ENCODE measurements at places on chromosomes 4 and X.
A peak's percentile ranks its signal among the peaks of the same experiment; 100 is the strongest.

- DNase-seq, result peak; percentile 52
These were observed 18.0 kb downstream of the LYAR start for GRCh38 chr4:4271912-4272311.

- DNase-seq, result no peak
These were observed 589.2 kb upstream of the NR3C2 start for GRCh38 chr4:149031399-149031798.

DNA sequence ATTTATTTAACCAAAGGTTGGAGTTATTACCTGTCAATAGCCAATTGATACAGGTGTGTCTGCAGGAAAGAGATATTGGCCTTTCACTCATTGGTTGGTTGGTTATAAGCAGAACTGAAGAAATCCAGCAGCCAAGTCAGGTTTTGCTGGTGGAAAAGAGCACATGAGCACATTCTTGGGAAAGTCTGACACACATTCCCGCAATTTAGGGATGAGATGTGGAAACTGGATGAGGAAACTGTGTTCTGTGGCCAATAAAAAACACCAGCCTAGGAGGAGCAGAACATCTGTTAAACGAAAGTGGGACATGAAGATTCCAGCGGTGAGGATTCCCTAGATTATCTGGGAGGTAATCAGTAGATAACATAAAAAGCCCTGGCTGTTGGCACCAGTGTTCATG, 567.4 kb upstream of the CPEB2 start:
- no peak for DNase-seq

DNA sequence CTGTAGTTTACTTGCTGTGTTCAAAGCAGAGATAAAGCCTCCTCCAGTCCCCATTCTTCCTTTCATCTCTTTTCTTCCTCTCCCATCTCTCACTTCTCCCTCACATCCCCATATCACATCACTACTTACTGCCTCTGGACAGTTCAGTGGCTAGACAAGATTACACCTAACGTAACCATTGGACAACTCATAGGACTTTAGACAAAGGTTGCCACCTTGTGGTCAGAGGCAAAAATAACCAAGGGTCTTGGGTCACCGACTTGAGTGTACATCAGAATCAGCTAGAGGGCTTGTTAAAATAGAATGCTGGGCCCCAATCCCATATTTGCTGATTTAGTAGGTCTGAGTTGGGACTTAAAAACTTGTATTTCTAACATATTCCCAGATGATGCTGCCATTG, 109.3 kb upstream of the DGKK start:
- DNase-seq, result no peak

DNA sequence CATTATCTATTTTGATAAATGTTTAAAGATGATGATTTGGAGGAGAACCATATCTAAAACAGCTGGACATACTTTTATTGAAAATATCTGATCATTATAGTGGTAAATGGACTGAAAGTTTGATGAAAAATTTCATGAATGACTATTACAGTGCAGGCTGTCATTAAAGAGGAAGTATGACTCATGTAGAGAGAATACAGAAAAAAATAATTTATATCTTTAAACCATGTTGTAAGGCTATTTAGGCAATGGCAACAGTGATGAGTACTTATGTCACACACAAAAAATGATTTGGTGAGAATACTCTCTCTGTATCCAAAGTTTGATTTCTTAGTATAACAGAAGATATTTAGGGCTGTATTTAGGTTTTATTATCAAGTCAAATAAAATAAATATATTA, 3.9 kb upstream of the GLRB start:
- DNase-seq, result no peak

- DNase-seq, result no peak
These were observed 91.5 kb upstream of the MAP9 start for GRCh38 chr4:155468282-155468681.

GRCh38 chr4:54645830-54646229, 11.9 kb upstream of the KIT start:
- no peak for DNase-seq

DNA sequence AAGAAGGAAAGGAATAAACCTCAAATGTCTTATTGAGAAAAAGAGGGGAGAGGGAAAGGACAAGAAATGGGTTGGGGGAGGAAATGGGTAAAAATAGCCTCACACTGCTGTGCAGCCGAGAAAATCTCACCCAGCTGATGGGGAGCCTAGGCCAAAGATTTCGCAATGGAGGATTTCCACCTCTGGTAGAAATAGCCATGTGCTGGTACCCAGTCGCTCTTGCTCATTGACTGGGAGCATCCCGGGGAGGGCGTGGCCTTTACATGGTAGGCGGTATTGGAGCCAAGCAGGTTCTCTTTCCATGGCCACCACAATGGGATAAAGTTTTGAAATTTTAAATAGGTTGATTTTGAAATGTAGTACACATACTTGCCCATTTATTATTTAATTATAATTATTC, 255.1 kb upstream of the LDB2 start:
- DNase-seq, result no peak

DNA sequence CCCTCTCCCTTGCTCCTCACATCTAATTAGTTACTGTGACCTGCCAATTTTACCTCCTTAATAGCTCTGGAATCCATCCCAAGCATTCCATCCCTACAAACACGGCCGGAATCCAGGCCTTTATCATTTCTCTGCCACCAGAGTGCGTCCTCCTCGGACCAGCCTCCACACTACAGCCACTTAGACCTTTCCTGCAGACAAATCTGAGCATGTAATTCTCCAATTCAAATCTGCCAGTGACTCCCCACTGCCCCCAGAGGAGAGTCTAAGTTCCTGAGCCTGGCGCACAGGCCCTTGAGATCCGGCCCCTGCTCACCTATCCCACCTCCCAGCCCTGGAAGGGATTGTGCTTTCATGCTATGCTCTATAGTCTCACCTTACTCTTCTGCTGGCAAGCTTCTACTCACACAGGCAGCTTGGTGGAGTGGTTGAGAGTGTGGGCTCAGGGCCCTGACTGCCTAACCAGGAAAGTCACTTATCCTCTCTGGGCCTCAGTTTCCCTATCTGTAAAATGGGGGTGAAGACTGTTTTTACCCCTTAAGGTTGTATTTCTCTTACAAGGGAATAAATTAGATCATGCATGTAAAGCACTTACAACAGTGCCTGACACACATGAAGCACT, 31.2 kb downstream of the PJA1 start:
- DNase-seq, result peak; percentile 22

GRCh38 chr4:99965173-99965572, 15.1 kb upstream of the H2AZ1 start:
- DNase-seq, result no peak

DNA sequence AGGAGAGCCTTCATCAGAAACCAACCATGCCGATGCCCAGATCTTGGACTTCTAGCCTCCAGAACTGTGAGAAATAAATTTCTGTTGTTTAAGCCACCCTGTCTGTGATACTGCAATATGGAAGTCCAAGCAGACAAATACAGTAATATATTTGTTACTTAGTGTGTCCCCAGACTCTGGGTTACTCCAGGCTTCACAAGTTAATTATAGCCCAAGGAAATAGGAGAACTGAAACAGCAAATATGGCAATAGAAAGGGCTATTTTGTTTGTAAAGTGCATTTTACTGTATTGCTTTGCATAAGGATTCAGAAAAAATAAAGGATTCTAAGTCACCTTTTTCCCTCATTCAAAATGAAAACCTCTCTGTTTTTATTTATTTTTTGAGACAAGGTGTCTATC, 15.7 kb downstream of the TIGD4 start:
- no peak for DNase-seq

- DNase-seq, result no peak
These were observed 106.6 kb downstream of the CEP135 start for GRCh38 chr4:56055027-56055977.

GRCh38 chr4:84790769-84791565, 175.5 kb downstream of the WDFY3 start:
- DNase-seq, result no peak

- DNase-seq, result no peak
These were observed 66.5 kb downstream of the CHIC2 start for GRCh38 chr4:53997898-53998297.

DNA sequence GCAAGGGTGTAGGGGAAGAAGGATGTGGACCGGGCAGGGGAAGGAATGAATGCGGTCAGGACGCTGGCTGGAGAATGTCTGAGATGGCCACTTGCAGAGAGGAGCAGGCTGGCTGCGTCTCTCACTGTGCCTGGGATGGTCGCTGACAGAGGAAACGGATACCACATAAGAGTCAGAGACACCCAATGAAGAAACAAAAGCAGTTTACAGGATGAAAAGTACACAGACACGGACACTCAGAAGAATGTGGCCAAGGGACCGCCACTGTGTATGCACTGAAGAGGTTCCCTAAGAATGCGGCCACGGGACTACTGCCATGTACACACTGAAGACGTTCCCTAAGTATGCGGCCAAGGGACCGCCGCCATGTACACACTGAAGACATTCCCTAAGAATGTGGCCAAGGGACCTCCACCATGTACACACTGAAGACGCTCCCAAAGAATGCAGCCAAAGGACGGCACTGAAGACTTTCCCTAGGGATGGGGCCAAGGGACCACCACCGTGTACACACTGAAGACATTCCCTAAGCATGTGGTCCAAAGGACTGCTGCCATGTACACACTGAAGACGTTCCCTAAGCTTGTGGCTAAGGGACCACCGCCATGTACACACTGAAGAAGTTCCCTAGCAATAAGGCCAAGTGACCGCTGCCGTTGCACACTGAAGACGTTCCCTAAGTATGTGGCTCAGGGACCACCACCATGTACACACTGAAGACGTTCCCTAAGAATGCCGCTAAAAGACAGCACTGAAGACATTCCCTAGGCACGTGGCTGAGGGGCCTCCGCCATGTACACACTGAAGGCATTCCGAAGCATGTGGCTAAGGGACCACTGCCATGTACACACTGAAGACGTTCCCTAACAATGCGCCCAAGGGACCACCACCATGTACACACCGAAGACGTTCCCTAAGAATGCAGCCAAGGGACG, 32.2 kb downstream of the DHRSX start:
- DNase-seq, result no peak

DNA sequence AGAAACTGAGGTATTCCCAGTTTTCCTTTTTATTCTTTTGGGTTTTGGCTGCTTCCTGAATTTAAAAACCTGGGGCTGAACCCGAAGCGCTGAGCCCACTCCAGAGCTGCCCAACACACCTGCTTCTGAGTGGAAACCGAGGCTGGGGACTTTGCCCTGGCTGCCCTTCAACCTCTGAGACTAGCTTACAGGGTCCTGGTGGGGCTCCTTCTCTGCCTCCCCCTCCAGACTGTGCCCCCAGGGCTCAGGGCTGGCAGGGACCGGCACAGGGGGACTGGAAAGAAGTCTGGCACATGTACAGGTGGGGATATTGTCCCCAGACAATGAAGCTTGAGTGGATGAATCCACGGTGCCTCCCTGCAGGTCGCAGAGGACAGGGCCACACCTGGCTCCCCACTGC, 240.4 kb upstream of the PSAPL1 start:
- no peak for DNase-seq

GRCh38 chrX:15418041-15418706, 34.0 kb upstream of the VEGFD start:
- DNase-seq, result no peak

DNA sequence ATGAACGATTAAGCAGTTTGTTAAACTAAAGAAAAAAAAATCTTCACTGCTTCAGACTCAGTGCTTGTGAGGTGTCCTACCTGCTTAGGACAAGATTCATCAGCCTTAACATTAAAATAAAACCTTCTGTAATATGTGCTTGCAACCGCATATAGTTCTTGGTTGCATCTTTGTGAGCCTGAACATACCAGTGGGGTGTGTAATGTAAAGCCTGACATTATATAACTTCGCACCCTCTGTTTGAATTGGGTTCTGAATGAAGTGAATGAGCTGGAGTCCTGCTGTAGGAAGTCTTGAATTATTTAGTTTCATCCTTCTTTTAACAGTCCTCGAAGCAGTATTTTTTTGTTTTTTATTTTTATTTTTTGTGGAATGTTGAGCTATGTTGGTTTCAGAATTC, 3.1 kb downstream of the KDM6A start:
- DNase-seq, result no peak

- peak; percentile 90 for DNase-seq
These were observed 928.1 kb downstream of the FAT4 start for GRCh38 chr4:126242679-126243390.

GRCh38 chrX:133654811-133655210, 239.5 kb upstream of the GPC4 start:
- DNase-seq, result no peak

- no peak for DNase-seq
These were observed 63.1 kb downstream of the TSC22D3 start for GRCh38 chrX:107712231-107713202.

- no peak for DNase-seq
These were observed 5.3 kb upstream of the POU4F2 start for GRCh38 chr4:146633471-146633800.

GRCh38 chr4:36099509-36099908, 144.8 kb downstream of the ARAP2 start:
- no peak for DNase-seq

- DNase-seq, result no peak
These were observed 596.5 kb downstream of the NLGN4X start for GRCh38 chrX:5632061-5632614.

DNA sequence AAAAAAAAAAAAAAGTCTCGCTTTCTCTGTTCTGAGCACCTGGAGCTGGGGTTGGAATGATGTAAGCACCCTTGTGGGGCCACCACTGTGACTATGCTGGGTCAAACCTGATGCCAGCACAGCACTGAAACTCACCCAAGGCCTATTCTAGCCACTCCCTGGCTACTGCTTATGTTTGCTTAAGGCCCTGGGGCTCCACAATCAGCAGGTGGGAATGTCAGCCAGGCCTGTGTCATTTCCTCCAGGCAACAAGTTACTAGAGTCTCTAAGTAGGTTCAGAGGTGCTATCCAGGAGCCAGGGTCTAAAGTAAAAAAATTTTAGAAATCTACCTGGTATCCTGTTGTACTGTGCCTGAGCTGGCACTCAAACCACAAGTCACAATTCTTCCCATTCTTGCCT, 1306.8 kb downstream of the STIM2 start:
- no peak for DNase-seq

DNA sequence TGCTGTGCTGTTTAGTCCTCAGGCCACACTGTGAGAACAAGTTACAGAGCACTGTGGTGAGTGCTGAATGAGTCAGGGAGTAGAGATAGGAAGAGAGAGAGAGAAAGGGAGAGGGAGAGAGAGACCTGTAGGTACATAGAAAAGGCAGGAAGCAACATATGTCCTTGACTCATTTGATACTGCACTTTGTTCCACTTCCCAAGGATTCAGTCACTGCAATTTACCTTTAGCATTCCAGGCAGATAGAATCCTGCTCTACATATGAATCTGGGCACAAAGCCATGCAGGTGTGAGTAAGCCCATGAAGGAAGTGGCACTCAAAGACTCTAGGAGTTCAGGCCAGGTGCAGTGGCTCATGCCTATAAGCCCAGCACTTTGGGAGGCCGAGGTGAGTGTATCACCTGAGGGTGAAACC, 1.0 kb upstream of the DAPP1 start:
- no peak for DNase-seq

DNA sequence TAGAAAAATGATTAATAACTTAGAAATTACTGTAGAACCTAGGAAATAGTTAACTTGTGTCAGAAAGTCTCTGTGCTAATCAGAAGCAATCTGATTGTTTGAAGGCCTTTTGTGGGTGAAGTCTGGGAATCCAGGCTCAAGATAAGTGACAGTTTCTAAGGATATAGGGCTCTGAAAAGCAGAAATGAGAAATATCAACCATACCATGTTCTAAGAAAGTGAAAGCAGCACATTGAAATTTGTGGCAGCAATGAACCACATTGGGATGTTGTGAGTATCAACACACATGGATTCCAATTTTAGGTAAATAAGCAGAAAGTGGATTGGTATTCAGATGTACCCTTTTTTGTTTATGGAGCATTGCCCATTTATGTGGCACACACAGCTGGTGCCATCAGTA, 464.6 kb downstream of the IL15 start:
- DNase-seq, result no peak

Data from right cardiac atrium (tissue), 5 donors.